ENCODE measurements at places on chromosomes 7 and 10. TPM values are rescaled to one million over a fixed set of nuclear protein-coding genes. Genes with fewer than 3 reads are reported as not detected.

DNA sequence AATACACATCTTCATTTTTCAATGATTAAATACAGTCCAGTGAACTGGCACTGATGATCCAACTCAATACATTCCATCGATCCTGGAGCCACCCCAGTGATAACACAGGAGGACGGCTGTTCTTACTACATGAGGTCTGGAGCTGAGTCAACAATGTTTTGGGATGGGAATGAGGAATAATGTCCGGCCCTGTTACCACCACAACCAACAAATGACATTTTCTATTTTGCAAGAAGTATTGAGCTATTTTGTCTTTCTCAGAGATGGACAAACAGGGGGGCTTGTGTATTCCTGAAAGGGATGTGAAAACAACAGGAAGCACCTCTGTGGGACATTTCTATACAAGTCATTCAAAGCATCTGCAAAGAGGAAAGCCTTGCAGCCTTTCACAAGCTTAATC is 249.2 kb downstream of the PARD3 start:
- H3K36me3 ChIP-seq = no peaks in the 10 kb centered on the region
- no peaks in the 10 kb centered on the region for H3K27me3 ChIP-seq
- no peak overlapping the region for H3K4me3 ChIP-seq
- no peak overlapping the region for H3K27ac ChIP-seq

DNA sequence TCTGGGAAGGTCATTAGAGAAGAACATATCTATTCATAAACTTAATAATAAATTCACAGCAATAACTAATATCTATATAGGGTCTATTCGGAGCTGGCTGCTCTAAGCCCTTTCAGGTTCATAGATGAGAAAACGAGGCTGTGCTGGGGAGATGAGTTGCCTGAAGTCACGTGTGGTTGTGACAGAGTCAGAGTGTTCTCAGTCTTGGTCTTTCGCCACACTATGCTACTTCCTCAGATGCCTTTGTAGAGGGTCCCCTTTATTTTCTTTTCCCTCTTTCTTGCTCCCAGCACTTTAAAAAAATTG is 43.7 kb upstream of the FAM180A start:
- H3K27me3 ChIP-seq = no peaks in the 10 kb centered on the region
- DNase-seq = no peak
- H3K4me3 ChIP-seq = no peak overlapping the region
- no peaks in the 10 kb centered on the region for H3K36me3 ChIP-seq

GRCh38 chr10:105247831-105248499 is 606.9 kb downstream of the SORCS3 start:
- H3K36me3 ChIP-seq = no peaks in the 10 kb centered on the region
- no peaks in the 10 kb centered on the region for H3K4me1 ChIP-seq
- no peaks in the 10 kb centered on the region for H3K27me3 ChIP-seq
- H3K27ac ChIP-seq = no peak overlapping the region

- no peaks in the 10 kb centered on the region for H3K36me3 ChIP-seq
- H3K4me3 ChIP-seq = no peak overlapping the region
- peaks cover 10% of the 10 kb centered on the region for H3K4me1 ChIP-seq
- peak; percentile 3 for DNase-seq
Observed at GRCh38 chr7:29805886-29806207, 461 bp upstream of the WIPF3 start.

DNA sequence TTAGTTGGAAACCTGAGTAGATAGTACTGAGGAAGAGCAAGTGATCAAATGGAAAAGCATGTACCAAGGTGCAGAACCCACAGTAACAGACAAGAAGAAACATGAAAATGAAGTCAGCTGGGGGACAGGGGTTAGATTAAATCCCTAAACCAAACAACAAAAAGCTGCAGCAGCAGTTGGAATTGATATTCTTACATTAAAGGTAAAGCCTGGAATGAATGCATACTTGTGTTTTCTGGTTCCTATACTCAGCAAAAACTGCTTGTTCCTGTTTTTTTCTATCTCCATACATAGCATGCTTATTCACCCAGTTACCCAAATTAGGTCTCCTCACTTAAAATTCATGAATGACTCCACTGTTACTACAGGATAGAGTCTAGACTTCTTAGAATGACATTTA is 92.4 kb downstream of the TPST1 start:
- H3K4me1 ChIP-seq = peaks cover 16% of the 10 kb centered on the region
- no peak overlapping the region for H3K4me3 ChIP-seq
- no peak for DNase-seq
- no peaks in the 10 kb centered on the region for H3K36me3 ChIP-seq
- no peak overlapping the region for H3K27ac ChIP-seq

DNA sequence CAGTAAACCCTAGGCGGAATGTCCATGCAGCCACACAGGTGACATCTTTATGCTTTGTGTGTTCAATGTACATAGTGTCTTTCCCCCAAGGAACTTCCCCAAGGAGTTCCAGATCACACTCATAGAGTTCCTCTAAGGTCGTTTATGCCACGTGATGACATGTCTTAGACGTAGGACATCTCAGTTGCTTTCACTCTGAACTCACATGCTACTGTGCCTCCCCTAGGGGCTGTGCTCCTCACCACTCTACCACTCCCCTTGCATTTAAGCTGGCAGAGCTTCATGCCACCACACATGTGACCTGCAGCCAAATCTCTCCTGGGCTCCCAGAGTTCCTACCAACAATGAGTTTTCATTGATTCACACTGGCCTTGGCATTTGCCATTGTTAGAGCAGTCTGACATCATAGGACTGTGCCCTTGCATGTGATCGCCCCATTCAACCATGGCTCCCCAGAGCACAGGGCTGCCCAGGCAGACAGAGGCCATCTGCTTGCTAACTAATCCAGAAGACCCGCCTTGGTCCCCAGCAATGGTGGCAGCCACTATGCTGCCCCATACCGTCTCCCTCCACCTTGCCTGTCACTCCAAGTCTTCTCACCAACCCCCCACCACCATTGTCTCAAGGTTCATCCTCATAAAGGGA is 95.3 kb upstream of the MACROH2A2 start:
- H3K27me3 ChIP-seq = no peaks in the 10 kb centered on the region
- no peaks in the 10 kb centered on the region for H3K4me1 ChIP-seq
- H3K36me3 ChIP-seq = no peaks in the 10 kb centered on the region

GRCh38 chr10:13371897-13372470 is 23.9 kb upstream of the SEPHS1 start:
- peak; percentile 82 for DNase-seq
- H3K36me3 ChIP-seq = no peaks in the 10 kb centered on the region
- H3K4me3 ChIP-seq = no peak overlapping the region
- H3K4me1 ChIP-seq = no peaks in the 10 kb centered on the region
- no peaks in the 10 kb centered on the region for H3K27me3 ChIP-seq

GRCh38 chr7:46028246-46028645 is 107.2 kb upstream of the IGFBP3 start:
- no peaks in the 10 kb centered on the region for H3K36me3 ChIP-seq
- DNase-seq = no peak
- H3K4me3 ChIP-seq = no peak overlapping the region
- no peaks in the 10 kb centered on the region for H3K27me3 ChIP-seq

DNA sequence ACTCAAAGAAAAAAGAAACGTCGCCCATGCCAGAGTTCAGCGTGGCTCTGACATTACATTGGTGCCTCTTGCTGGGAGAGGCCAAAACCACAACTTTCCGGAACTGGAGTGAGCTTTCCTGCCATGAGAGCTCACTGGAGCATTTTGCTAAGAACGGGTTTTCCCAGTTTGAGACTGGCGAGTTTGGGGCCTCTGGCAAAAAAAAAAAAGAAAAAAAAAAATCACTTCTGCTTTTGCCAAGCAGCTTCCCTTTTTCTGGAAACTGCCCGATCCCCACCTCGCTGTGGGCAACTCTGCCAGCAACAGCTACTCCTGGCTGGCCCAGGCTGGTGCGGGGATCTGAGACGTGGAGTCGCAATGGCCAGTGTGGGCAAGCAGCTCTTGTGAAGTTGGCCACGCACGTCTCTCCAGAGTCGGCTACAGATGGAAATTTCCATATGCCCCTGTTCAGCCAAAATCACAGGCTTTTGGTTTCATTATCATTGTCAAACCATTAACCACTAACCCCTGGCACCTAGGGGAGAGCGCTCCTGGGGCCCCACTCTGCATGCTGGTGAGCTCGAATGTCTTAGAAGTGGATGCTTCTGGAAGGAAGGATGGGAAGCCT is 25.7 kb downstream of the PRKAG2 start:
- H3K27me3 ChIP-seq = no peaks in the 10 kb centered on the region
- H3K36me3 ChIP-seq = no peaks in the 10 kb centered on the region
- peak; percentile 75 for DNase-seq
- peak overlapping the region; percentile 23 for H3K4me3 ChIP-seq

DNA sequence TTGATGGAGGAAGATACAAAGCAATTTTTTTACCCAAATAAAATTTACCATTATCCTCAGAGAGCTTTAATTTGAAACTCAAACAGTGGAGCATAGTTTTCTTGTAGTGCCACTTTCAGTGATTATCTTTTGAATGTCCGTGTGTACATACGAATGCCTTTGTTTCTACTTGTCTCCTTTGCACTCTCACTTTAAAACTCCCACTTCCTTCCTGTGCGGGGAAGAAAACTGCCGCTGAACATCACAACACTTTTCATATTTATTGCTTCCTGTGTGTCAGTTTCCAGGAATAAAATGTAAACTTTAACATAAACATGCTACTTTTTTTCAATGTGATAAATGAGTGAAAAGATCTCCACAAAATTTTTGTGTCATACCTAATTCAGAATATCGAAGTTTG is 102.4 kb downstream of the SEMA3A start:
- H3K27ac ChIP-seq = no peak overlapping the region
- H3K36me3 ChIP-seq = no peaks in the 10 kb centered on the region
- H3K27me3 ChIP-seq = no peaks in the 10 kb centered on the region
- H3K4me3 ChIP-seq = no peak overlapping the region
- DNase-seq = no peak
- no peaks in the 10 kb centered on the region for H3K4me1 ChIP-seq

GRCh38 chr7:118793582-118793981 is 569.1 kb downstream of the ANKRD7 start:
- H3K27ac ChIP-seq = no peak overlapping the region
- H3K27me3 ChIP-seq = no peaks in the 10 kb centered on the region
- no peaks in the 10 kb centered on the region for H3K4me1 ChIP-seq
- no peak for DNase-seq
- H3K4me3 ChIP-seq = no peak overlapping the region

- H3K27me3 ChIP-seq = no peaks in the 10 kb centered on the region
- H3K4me3 ChIP-seq = no peak overlapping the region
- H3K27ac ChIP-seq = no peak overlapping the region
- no peaks in the 10 kb centered on the region for H3K36me3 ChIP-seq
- peaks cover 14% of the 10 kb centered on the region for H3K4me1 ChIP-seq
Observed at GRCh38 chr10:24393201-24393600, 184.3 kb downstream of the KIAA1217 start.

DNA sequence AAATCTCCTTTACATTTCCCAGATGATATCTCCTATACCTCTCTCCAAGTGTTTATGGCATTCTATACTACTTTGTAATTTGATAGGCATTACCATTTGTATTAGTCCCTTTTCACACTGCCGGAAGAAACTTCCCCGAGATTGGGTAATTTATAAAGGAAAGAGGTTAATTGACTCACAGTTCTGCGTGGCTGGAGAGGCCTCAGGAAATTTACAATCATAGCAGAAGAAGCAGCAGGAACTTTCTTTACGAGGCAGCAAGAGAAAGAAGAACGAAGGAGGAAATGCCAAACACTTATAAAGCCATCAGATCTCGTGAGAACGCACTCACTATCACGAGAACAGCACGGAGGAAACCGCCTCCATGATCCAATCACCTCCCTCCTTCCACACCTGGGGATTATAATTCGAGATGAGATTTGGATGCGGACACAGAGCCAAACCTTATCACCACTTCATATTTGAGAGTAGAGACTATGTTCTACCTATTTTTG is 1194.6 kb downstream of the SORCS1 start:
- no peak overlapping the region for H3K27ac ChIP-seq
- no peaks in the 10 kb centered on the region for H3K27me3 ChIP-seq
- no peak overlapping the region for H3K4me3 ChIP-seq

GRCh38 chr10:15387021-15387420 is 15.9 kb upstream of the FAM171A1 start:
- no peaks in the 10 kb centered on the region for H3K4me1 ChIP-seq
- no peaks in the 10 kb centered on the region for H3K36me3 ChIP-seq
- H3K27me3 ChIP-seq = no peaks in the 10 kb centered on the region

- H3K4me3 ChIP-seq = no peak overlapping the region
- peak; percentile 7 for DNase-seq
- H3K27ac ChIP-seq = no peak overlapping the region
- peaks cover 3% of the 10 kb centered on the region for H3K4me1 ChIP-seq
- no peaks in the 10 kb centered on the region for H3K27me3 ChIP-seq
Observed at GRCh38 chr7:121313793-121314676, 14.8 kb upstream of the WNT16 start.

GRCh38 chr10:114271779-114272167 is 32.7 kb downstream of the VWA2 start:
- H3K4me1 ChIP-seq = peaks cover 2% of the 10 kb centered on the region
- H3K4me3 ChIP-seq = no peak overlapping the region
- DNase-seq = no peak
- no peaks in the 10 kb centered on the region for H3K36me3 ChIP-seq
- H3K27me3 ChIP-seq = no peaks in the 10 kb centered on the region

DNA sequence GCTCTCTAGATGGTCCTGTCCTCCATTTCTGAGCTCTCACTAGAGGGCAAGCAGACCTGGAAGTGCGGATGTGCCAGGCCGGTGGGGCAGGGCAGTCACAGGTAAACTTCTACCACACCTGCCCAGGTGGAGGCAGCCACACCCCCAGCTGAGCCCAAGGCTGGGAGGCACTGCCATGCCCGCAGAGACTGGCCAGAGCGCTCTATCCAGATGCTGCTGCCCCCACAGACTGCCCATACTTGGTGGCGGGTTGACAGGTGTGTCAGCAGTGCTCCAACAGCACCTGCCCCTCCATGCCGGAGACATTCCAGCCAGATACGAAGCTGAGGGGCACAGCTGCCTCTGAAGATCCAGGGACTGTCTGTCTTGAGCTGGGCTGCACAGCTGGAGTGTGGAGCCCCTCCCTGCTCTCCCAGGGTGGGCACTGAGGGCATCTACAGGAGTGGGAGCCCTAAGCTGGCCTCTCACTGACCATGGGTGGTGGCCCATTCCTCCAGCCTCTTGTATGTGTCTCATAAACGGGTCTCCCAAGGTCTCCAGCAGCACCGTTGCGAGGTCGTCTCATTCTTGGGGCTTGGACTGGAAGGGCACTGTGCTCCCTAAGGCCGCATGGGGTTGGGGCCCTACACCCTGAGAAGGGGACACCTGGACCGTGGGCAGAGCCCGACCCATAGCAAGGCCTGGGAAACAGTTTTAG is 38.2 kb upstream of the PPIF start:
- DNase-seq = no peak
- H3K4me3 ChIP-seq = no peak overlapping the region
- no peaks in the 10 kb centered on the region for H3K4me1 ChIP-seq
- H3K27me3 ChIP-seq = no peaks in the 10 kb centered on the region

GRCh38 chr10:110011681-110012080 is 3.9 kb downstream of the ADD3 start:
- no peaks in the 10 kb centered on the region for H3K27me3 ChIP-seq
- no peaks in the 10 kb centered on the region for H3K36me3 ChIP-seq
- H3K4me3 ChIP-seq = no peak overlapping the region
- peaks cover 54% of the 10 kb centered on the region for H3K4me1 ChIP-seq
- H3K27ac ChIP-seq = no peak overlapping the region

Gene NYAP1
- total RNA-seq = 1.0 TPM

Gene PNLIPRP2
- not detected for total RNA-seq

Gene CAV1
- total RNA-seq = 303 TPM

Gene OR6V1
- total RNA-seq = not detected

Gene MSRB2
- 28.1 TPM for total RNA-seq

Gene PEX1
- total RNA-seq = 30.6 TPM

Gene MYOZ1
- total RNA-seq = 6.0 TPM

Gene OR6B1
- total RNA-seq = not detected
